ENCODE measurements at places on chromosomes 11 and 22. TPM values are rescaled to one million over a fixed set of nuclear protein-coding genes. Genes with fewer than 3 reads are reported as not detected.

WNT7B gene
- 14.2 TPM for total RNA-seq

GRCh38 chr11:47337229-47337924, 15.1 kb downstream of the MYBPC3 start:
- DNase-seq: no peak

DNA sequence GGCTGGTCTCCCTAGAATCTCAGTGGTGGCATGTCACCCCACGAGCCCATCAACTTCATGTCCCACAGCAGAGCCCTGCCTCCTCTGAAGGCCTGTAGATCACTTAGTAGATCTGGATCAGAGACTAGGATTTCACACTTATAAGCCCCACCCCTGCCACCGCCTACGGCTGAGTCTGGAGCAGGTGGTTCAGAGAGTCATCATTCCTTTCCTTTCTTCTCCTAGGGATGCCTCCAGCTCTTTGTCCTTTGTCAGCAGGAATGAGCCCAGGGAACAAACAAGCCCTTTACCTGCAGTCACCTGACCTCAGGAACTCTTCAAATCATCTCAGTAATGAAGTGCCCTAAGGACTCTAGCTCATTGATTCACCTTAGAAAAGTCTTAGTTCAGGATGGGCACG, 37.8 kb downstream of the SCGB1A1 start:
- DNase-seq: no peak

CRYBA4 gene
- not detected for total RNA-seq

- DNase-seq: peak; percentile 7
These were observed 10.9 kb downstream of the PIM3 start for GRCh38 chr22:49971232-49972162.

- no peak for DNase-seq
These were observed 250.0 kb downstream of the NXPE2 start for GRCh38 chr11:114928260-114928870.

- DNase-seq: no peak
These were observed 280.0 kb downstream of the ST3GAL4 start for GRCh38 chr11:126635511-126635910.

RCN1 gene
- 167 TPM for total RNA-seq

GRCh38 chr22:32533265-32534111, 58.9 kb downstream of the FBXO7 start:
- DNase-seq: no peak

- no peak for DNase-seq
These were observed 33.8 kb downstream of the SLC35F2 start for GRCh38 chr11:107824668-107825369.

OR10D3 gene
- not detected for total RNA-seq

DNA sequence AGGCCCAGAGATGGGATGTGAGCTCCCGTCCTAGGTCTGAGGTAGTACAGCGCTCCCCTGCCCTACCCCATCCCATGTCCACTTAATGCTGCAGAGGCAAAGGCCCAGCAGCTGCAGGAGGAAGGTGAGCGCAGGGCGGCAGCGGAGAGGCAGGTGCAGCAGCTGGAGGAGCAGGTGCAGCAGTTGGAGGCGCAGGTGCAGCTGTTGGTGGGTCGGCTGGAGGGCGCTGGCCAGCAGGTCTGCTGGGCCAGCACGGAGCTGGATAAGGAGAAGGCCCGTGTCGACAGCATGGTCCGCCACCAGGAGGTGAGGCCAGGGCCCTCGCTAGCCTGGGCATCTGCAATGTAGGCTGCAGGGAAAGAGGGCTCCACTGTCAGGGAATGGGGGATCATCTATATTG, 15.2 kb downstream of the CCDC157 start:
- no peak for DNase-seq

DNA sequence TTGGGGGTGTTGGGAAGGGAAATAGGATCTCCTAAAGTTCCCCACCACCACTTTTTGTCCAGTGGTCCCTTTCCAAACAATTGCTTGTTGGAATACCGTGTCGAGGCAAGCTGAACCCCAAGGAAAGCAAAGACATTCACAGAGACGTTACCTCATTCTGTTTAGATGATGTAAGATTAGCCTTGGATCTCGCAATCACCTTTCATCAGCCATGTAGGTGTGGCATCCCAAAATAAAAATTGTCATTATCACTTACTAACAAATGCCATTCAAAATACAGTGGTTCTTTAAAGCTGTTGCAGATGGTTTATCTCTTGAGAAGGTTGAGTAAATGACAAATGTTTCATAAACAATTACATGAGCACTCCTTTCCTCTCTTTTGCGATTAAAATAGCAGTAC, 86.5 kb upstream of the SLC25A18 start:
- no peak for DNase-seq

DNA sequence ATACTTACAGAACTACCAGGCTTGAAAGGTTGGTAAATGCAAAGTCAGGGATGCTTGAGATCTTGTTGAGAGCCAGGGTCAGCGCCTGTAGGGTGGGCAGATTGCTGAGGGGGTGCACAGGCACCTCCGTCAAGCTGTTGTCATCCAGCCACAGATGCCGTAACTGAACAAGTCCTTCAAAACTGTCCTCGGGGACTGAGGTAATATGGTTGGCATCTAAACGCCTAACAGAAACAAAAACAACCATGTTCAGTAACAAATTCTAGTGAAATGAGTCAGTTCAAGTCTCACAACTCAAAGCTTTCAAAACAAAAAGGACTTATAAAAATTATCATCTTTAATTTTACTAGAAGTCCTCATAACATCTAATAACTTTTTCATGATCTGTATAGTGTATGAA, 22.2 kb upstream of the CCDC34 start:
- DNase-seq: no peak

CHRNA10 gene
- 3.0 TPM for total RNA-seq

DNA sequence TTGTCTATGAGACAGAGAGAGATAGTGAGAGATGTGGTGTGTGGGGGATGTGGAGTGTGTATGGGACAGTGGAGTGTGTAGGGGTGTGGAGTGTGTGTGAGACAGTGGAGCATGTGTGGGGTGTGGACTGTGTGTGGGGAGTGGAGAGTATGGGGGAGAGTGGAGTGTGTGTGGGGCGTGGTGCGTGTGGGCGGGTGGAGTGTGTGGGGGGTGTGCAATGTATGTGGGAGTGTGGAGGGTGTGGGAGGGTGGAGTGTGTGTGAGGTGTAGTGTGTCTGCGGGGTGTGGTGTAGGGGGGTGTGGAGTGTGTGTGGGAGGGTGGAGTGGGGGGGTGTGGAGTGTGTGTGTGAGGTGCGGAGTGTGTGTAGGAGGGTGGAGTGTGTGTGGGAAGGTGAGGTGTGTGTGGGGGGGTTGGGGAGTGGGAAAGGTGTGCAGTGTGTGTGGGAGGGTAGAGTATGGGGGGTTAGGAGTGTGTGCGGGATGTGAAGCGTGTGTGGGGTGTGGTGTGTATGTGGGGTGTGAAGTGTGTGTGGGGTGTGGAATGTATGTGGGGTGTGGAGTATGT, 356.9 kb downstream of the CADM1 start:
- DNase-seq: no peak

OR52E8 gene
- not detected for total RNA-seq

BRSK2 gene
- 72.5 TPM for total RNA-seq

MRGPRX3 gene
- not detected for total RNA-seq

- no peak for DNase-seq
These were observed 1298.7 kb upstream of the CNTN5 start for GRCh38 chr11:97722065-97722464.

TYR gene
- not detected for total RNA-seq

SEPTIN5 gene
- 30.2 TPM for total RNA-seq

Data from neural crest cell (in vitro differentiated cells).